Endodermal cell (in vitro differentiated cells): ENCODE measurements at places on chromosomes 2 and 18. TPM values are rescaled to one million over a fixed set of nuclear protein-coding genes. Genes with fewer than 3 reads are reported as not detected.

Gene CRYBA2
- total RNA-seq, result 2.4 and 3.5 TPM in 2 replicates

Gene RGPD3
- total RNA-seq, result 0.28 to 0.49 TPM (median 0.44 TPM) in 3 replicates

Gene ASAP2
- 7.6 and 11.8 TPM in 2 replicates for total RNA-seq

Gene CNTNAP5
- total RNA-seq, result 4.4 to 8.2 TPM (median 5.9 TPM) in 3 replicates

Gene GNLY
- total RNA-seq, result 0.59 TPM in 1 of 3 replicates, not detected in the others

Gene CTDP1
- 32.9 and 35.6 TPM in 2 replicates for total RNA-seq

Gene KCNG2
- total RNA-seq, result not detected in 3 replicates

Gene TCF23
- total RNA-seq, result not detected in 3 replicates

Gene SH3RF3
- total RNA-seq, result 1.8 TPM in 2 replicates

Gene TLX2
- total RNA-seq, result 0.14 and 0.22 TPM in 2 replicates

DNA sequence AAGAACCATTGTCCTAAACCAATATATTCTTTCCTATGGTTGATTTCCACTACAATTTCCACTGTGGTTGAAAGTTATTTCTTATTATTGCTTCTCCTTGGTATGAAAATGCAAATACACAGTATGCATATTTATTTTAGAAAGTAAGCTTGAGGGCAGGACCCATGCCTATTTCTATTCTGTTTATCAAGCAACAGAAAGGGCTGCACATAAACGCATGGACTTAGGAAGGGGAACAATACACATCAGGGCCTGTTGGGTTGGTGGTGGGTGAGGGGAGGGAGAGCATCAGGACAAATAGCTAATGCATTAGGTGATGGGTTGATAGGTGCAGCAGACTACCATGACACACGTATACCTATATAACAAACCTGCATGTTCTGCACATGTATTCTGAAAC is 20.7 kb downstream of the SLC4A3 start:
- peaks cover 6% of the 10 kb centered on the region for H3K4me1 ChIP-seq
- no peak overlapping the region for H3K27ac ChIP-seq
- H3K4me3 ChIP-seq, result no peak overlapping the region

GRCh38 chr2:230220347-230220969 is 674 bp upstream of the SP110 start:
- H3K27ac ChIP-seq, result no peak overlapping the region
- peak overlapping the region; percentile 56 for H3K4me3 ChIP-seq
- DNase-seq, result no peak
- H3K27me3 ChIP-seq, result no peaks in the 10 kb centered on the region
- no peaks in the 10 kb centered on the region for H3K4me1 ChIP-seq

DNA sequence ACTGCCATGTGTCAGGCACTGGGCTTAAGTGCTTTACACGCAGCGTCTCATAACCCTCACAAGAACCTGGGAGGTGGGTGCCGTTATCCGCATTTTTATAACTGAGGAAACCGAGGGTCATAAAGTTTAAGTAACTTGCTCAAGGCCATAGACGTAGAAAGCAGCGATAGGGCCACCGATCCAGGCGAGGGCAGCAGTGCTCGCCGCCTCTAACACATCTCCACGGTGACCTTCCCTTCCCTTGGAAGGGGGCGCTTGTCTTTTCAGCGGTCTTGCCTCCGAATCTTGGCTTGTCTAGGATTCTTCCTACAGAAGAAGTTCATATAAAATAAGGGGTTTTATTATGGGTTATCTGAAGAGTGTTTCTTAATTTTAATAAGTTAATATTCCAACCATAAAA is 186.6 kb downstream of the GBX2 start:
- H3K4me3 ChIP-seq, result no peak overlapping the region
- H3K27ac ChIP-seq, result no peak overlapping the region
- H3K27me3 ChIP-seq, result no peaks in the 10 kb centered on the region
- DNase-seq, result peak; percentile 81

DNA sequence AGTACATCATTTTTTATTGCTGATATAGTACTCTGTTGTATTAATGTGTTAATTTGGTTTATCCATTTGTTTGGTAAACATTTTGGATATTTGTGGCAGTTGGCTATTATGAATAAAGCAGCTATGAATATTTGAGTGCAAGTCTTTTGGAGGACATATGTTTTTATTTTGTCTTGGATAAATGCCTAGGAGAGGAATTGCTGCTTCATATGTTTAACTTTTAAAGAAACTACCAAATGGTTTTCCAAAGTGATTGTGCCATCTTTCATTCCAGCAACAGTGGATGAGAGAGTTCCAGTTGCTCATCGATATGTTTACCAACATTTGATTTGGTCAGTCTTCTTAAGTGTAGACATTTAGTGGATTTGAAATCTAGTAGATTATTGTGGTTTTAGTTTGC is 51.8 kb downstream of the MERTK start:
- H3K27ac ChIP-seq, result no peak overlapping the region
- H3K4me3 ChIP-seq, result no peak overlapping the region
- DNase-seq, result no peak
- H3K36me3 ChIP-seq, result peaks cover 76% of the 10 kb centered on the region
- H3K27me3 ChIP-seq, result no peaks in the 10 kb centered on the region

DNA sequence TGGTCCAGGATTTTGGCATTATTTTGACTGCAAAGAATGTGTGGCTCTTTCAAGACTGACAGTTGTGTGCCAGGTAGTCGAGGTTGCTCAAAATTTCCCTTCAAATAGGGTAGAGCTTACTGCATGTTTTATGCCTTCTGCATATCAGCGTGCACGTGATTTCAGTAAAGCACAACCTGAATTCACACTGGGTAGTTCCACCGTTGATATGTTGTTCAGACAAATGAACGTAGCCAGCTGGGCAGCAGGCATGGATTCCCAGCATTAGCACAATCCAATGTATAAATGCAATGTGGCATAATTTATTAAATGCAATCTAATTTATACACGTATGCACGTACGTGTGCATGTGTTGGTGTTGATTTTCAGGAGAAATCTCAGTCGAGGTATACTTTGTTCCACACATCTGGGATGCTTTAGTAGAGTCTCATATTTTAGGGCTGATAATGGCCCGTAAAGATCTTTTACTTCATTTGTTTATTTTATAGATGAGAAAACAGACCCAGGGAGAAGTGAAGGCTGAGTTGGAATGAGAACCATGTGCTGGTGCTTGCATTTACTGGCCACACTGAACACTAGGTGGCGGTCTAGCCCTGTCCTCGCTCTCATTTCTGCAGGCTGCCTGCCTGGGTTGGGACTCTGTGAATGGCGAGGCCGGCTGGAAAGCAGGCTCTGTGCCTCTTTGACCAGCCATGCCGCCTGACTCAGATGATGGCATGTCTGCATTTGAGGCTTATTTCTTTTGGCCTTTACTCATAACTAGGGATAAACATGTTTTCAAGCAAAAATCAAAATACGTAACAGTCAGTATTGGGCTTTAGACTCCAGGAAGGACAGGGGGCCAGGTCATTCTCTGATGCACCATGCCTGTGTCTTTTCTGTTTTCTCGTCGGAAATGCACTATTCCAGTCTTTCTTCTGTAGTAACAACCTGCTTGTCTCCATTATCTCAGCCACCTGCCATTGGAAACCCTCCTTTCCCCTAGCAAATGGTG is 120.4 kb downstream of the RNF144A start:
- H3K4me3 ChIP-seq, result no peak overlapping the region
- no peaks in the 10 kb centered on the region for H3K27me3 ChIP-seq

GRCh38 chr2:141393214-141393545 is 737.6 kb downstream of the LRP1B start:
- H3K4me3 ChIP-seq, result no peak overlapping the region
- no peak overlapping the region for H3K27ac ChIP-seq
- H3K4me1 ChIP-seq, result no peaks in the 10 kb centered on the region
- no peak for DNase-seq
- no peaks in the 10 kb centered on the region for H3K36me3 ChIP-seq

GRCh38 chr2:175359710-175360109 is 178.2 kb upstream of the ATP5MC3 start:
- H3K4me3 ChIP-seq, result no peak overlapping the region
- no peak overlapping the region for H3K27ac ChIP-seq
- peaks cover 15% of the 10 kb centered on the region for H3K27me3 ChIP-seq
- H3K4me1 ChIP-seq, result no peaks in the 10 kb centered on the region
- no peak for DNase-seq

DNA sequence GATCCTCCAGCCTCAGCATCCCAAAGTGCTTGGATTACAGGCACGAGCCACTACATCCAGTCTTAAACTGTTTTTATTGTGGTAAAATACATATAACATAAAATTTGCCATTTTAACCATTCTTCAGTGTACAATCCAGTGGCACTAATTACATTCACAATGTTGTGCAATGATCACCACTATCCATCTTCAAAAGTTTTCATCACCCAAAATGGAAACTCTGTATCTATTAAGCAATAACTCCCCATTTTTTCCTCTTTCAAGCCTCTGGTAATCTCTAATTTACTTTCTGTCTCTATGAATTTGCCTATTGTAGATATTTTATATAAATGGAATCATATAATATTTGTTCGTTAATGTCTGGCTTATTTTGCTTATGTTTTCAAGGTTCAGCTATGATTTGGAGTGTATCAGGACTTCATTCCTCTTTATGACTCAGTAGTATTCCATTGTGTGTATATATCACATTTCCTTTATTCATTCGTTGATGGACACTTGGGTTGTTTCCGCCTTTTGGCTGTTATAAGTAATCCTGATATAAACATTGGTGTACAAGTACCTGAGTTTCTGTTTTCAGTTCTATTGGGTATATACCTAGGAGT is 71.8 kb downstream of the GFPT1 start:
- H3K4me1 ChIP-seq, result no peaks in the 10 kb centered on the region
- no peaks in the 10 kb centered on the region for H3K27me3 ChIP-seq
- no peak overlapping the region for H3K4me3 ChIP-seq
- no peak for DNase-seq

- no peaks in the 10 kb centered on the region for H3K27me3 ChIP-seq
- no peak overlapping the region for H3K4me3 ChIP-seq
- no peak overlapping the region for H3K27ac ChIP-seq
- DNase-seq, result no peak
- no peaks in the 10 kb centered on the region for H3K4me1 ChIP-seq
These were observed 591.2 kb downstream of the RNF144A start for GRCh38 chr2:7508296-7508943.

- DNase-seq, result peak; percentile 97
- H3K4me1 ChIP-seq, result peaks cover 7% of the 10 kb centered on the region
- H3K27ac ChIP-seq, result no peak overlapping the region
- peaks cover 59% of the 10 kb centered on the region for H3K27me3 ChIP-seq
These were observed 1.2 kb downstream of the ALK start for GRCh38 chr2:29920130-29920577.

DNA sequence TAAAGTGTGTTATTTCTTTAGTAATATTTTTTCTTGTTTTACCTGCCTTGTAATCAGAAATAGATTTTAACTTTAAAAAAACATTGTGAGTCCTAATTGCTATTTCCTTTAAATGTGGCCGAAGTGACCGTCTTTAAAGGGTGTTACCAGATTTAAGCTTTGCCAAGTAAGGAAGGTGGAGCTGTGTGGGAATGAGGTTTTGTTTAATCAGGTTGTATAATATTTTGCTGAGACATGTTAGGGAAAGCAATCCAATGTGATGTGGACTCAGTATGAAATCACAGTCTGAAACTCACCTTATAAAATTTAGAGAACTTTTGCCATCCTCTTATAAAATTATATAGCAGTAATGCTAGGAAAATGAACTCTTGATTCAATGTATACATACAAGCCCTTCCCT is 32.9 kb upstream of the ITPRID2 start:
- no peaks in the 10 kb centered on the region for H3K36me3 ChIP-seq
- no peak for DNase-seq
- H3K4me3 ChIP-seq, result no peak overlapping the region
- no peaks in the 10 kb centered on the region for H3K27me3 ChIP-seq
- no peaks in the 10 kb centered on the region for H3K4me1 ChIP-seq

- H3K36me3 ChIP-seq, result no peaks in the 10 kb centered on the region
- H3K27me3 ChIP-seq, result no peaks in the 10 kb centered on the region
- H3K4me3 ChIP-seq, result no peak overlapping the region
- H3K4me1 ChIP-seq, result no peaks in the 10 kb centered on the region
These were observed 11.7 kb upstream of the GPC1 start for GRCh38 chr2:240423788-240424191.

GRCh38 chr18:57270156-57270555 is 82.2 kb upstream of the ST8SIA3 start:
- H3K4me1 ChIP-seq, result peaks cover 6% of the 10 kb centered on the region
- H3K27ac ChIP-seq, result no peak overlapping the region
- DNase-seq, result no peak
- peaks cover 5% of the 10 kb centered on the region for H3K27me3 ChIP-seq
- no peak overlapping the region for H3K4me3 ChIP-seq

GRCh38 chr2:201432038-201432620 is 19.1 kb downstream of the TRAK2 start:
- no peaks in the 10 kb centered on the region for H3K4me1 ChIP-seq
- no peak overlapping the region for H3K4me3 ChIP-seq
- H3K36me3 ChIP-seq, result peaks cover 3% of the 10 kb centered on the region
- DNase-seq, result no peak
- H3K27me3 ChIP-seq, result no peaks in the 10 kb centered on the region

GRCh38 chr2:240917684-240918257 is 11.6 kb downstream of the CROCC2 start:
- no peak overlapping the region for H3K27ac ChIP-seq
- peak; percentile 50 for DNase-seq
- H3K27me3 ChIP-seq, result peaks cover 11% of the 10 kb centered on the region
- no peak overlapping the region for H3K4me3 ChIP-seq

- no peak for DNase-seq
- H3K36me3 ChIP-seq, result no peaks in the 10 kb centered on the region
- H3K27me3 ChIP-seq, result no peaks in the 10 kb centered on the region
- H3K27ac ChIP-seq, result no peak overlapping the region
- H3K4me1 ChIP-seq, result no peaks in the 10 kb centered on the region
- H3K4me3 ChIP-seq, result no peak overlapping the region
These were observed 127.6 kb upstream of the LYPD1 start for GRCh38 chr2:132797556-132797955.

- DNase-seq, result no peak
- no peaks in the 10 kb centered on the region for H3K36me3 ChIP-seq
- H3K4me1 ChIP-seq, result no peaks in the 10 kb centered on the region
- H3K4me3 ChIP-seq, result no peak overlapping the region
These were observed 587.3 kb downstream of the ARHGAP15 start for GRCh38 chr2:143716522-143716921.

DNA sequence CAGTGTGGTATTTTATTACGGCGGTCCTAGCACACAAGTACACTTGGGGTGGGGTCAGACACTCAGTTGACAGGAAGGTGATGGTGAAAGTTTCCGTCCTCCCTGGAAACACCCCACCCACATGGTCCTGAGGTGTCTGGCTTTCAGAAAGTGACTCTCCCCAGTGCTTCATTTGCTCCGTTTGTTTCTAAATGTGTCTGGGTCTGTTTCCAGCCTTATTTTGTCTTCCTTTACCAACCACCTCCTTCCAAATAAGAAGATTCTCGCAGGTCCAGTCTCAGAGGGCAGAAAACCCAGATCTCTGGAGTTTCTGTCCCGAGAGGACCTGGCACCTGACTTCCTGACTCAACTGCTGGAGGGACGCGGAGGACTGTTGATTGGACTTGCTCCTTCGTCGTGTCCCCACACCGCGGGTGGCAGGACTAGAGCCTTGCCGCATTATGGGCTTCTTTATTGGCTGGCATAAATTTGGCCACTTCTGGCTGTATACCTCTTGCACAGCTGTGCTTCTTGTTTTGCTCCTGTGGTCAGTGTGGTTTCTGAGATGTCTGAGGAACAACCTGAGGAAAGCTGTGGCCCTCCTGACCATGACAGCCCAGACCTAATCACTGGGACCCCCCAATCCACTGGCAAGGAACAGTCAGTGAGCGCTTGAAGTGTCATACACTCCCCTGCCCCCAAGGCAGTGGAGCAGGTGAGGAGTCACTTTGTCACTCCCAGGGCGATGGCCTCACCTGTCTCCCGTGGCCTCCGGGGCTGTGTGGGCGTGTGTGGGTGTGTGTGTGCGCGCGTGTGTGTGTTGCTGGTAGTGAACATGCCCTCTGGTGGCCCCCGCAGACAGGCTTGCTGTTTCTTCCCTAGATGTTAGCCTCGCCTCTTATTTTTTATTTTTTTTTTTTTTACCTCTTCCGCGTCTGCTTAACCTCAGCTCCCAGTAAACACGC is 45.6 kb downstream of the MEX3C start:
- no peak for DNase-seq
- no peak overlapping the region for H3K27ac ChIP-seq
- H3K4me1 ChIP-seq, result peaks cover 2% of the 10 kb centered on the region
- no peaks in the 10 kb centered on the region for H3K27me3 ChIP-seq
